Smooth muscle cell of the coronary artery (primary cell): ENCODE measurements at places on chromosomes 4 and X. TPM values are rescaled to one million over a fixed set of nuclear protein-coding genes. Genes with fewer than 3 reads are reported as not detected.

The GYPE gene
- total RNA-seq: 0.59 and 1.3 TPM in 2 replicates

The UNC5C gene
- total RNA-seq: 1.1 and 2.0 TPM in 2 replicates

The PROM1 gene
- total RNA-seq: 0.08 TPM in 1 of 2 replicates, not detected in the other

The ENOX2 gene
- total RNA-seq: 4.8 and 6.9 TPM in 2 replicates

The LINC00632 gene
- 3.6 and 8.9 TPM in 2 replicates for total RNA-seq

The BRS3 gene
- total RNA-seq: not detected in 2 replicates

The MBTPS2 gene
- total RNA-seq: 4.3 and 5.3 TPM in 2 replicates

The LONRF3 gene
- total RNA-seq: 0.47 and 1.1 TPM in 2 replicates

The COX7B2 gene
- total RNA-seq: not detected in 2 replicates

The KLHL4 gene
- total RNA-seq: 1.1 and 4.5 TPM in 2 replicates

The CACNA1F gene
- total RNA-seq: not detected in 2 replicates

The IL2 gene
- not detected in 2 replicates for total RNA-seq

The MAGEC2 gene
- total RNA-seq: 0.23 TPM in 1 of 2 replicates, not detected in the other

The FOXR2 gene
- not detected in 2 replicates for total RNA-seq

The TBC1D14 gene
- total RNA-seq: 29.2 and 29.4 TPM in 2 replicates
